Fibroblast of the aortic adventitia (primary cell): ENCODE measurements at places on chromosomes 16 and 17. TPM values are rescaled to one million over a fixed set of nuclear protein-coding genes. Genes with fewer than 3 reads are reported as not detected.

- no peak for DNase-seq
Observed at GRCh38 chr16:85921026-85921425, 22.1 kb downstream of the IRF8 start.

DNA sequence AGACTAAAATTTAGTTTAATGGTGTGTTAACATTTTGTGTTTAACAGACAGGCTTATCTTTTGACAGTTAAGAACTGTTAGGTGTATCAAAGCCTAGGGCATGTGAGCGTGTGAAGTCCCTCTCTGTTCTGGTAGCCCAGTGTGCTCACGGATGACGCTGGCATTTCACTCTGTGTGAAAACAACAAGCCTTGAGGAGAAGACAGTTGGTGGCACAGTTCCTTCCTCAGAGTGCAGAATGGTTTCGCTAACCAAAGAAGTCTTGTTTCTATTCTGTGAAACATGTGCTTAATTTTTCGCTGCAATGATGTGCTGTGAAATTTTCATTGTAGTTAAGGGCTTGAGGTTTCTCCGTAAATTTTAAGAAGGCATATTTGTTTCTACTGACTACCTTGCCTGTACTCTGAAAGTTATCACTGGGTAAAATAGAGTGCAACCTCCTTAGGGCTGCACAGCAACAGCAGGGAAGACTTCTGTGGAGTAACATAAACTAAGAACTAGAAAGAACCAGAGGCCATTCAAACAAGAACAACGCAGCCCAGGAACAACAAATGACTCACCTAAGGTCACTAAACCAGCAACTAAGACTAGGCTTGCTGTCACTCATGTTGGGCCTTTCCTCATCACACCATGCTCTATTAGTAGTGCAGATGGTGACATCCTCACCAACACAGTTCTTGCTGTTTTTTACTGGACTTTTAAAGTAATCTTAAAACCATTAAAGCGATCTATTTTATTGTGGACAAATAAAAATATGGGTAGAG lies 33.4 kb downstream of the BRD7 start:
- no peak for DNase-seq

DNA sequence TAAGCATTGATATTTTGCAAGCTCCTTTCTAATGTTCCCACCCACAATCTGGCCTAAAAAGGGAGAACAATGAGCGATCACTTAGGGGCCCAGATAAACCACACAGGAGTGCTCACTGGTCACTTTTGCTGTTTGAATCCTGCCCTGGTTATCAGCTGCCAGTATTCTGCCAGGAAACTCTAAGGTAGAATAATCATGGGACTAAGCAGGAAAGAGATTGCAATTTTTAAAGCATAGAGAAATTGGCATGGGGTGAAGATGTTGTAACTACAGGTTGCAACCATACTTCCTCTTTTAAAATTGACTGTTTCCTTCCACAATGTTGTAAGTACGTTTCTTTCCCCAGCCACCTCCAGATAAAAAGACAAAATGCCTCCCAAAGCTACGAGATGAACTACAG lies 251.2 kb upstream of the CDH11 start:
- DNase-seq, result peak; percentile 53

- DNase-seq, result no peak
Observed at GRCh38 chr17:27649929-27650328, 18.9 kb downstream of the LGALS9 start.

- no peak for DNase-seq
Observed at GRCh38 chr16:71863995-71864394, 18.2 kb downstream of the ATXN1L start.

DNA sequence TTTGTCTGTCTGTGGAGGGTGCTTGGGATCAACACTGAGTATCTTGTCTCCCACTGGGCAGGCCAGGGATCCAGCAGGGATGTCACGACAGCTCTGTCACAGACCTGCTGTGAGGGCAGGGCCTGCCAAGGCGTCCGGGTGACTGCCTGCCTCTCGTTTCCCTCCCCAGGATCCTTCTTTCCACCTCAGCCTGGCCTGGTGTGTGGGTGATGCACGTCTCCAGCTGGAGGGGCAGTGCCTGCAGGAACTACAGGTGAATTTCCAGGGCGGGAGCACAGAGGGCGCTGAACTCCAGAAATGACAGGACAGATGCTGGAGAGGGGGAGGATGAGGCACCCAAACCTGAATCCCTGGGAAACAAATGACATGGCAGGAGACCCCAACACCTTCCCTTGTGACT lies 6.8 kb upstream of the MMP15 start:
- no peak for DNase-seq

GRCh38 chr17:61503961-61504360 lies 51.7 kb downstream of the TBX4 start:
- DNase-seq, result no peak

DNA sequence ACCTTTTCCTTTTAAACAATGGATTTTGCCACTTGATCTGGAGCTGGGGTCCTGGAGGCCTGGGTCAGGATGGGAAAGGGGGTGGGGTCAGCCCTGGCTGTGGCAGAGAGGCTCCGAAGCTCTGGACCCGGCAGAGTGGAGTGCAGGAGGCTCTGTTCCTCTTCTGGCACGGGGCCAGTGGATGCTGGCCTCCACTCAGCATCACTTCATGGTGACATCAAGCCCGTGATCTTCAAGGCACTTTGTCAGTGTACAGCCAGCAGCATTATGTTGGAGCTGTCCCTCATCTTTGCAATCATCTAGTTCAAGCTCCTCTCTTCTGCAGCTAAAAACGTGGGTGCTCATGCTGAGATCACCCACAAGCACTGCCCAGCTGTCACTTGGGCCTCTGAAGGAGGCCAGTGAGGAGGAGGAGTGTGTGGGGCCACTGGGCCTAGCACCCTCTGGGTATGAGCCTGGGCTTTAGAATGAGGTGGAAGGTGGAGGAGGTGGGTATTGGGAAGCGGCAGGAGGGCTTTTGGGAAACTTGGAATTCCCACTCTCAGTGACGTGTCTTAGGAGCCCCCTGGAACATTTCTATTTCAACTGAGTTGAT lies 45.9 kb upstream of the MGAT5B start:
- DNase-seq, result no peak

DNA sequence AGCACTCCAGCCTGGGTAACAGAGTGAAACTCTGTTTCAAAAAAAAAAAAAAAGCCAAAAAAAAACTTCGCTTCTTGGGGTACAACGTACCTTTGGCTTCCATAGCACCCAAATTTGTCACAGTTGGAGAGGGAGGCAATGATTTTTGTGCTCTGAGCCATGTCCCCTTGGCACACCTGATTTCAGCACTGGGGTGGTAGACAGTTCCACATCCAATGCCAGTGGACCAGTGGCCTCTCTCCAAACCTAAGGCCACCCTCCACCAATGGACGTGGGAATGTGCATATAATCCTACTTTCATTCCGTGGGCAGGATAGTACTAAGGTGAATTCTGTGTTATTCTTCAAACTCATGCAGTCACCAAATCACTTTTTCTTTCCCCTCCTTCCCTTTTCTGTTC lies 47.5 kb downstream of the SALL1 start:
- DNase-seq, result no peak

GRCh38 chr17:16866436-16866835 lies 105.5 kb downstream of the TNFRSF13B start:
- no peak for DNase-seq

DNA sequence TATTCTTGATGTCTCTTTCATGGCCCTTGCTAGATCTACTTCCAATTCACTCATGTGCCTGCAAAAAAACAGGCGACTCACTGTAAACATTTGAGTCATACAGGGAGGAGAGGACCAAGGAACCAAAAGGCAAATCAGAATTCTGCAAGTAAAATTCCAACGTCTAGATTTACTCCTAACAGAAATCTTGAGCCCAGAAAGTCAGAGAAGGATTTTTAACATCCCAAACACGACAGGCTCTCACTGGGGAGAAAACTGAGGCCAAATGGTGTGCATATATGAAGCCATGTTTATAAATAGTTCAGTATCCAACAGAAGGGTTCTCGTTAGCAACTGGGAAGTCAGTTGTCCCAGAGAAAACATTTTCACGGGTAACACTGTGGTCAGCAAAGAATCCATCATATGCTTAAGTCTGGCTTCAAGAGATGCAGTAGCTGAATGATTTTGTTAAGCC lies 40.1 kb downstream of the LITAF start:
- DNase-seq, result peak; percentile 52

GRCh38 chr16:22030087-22030812 lies 22.3 kb downstream of the MOSMO start:
- DNase-seq, result no peak

DNA sequence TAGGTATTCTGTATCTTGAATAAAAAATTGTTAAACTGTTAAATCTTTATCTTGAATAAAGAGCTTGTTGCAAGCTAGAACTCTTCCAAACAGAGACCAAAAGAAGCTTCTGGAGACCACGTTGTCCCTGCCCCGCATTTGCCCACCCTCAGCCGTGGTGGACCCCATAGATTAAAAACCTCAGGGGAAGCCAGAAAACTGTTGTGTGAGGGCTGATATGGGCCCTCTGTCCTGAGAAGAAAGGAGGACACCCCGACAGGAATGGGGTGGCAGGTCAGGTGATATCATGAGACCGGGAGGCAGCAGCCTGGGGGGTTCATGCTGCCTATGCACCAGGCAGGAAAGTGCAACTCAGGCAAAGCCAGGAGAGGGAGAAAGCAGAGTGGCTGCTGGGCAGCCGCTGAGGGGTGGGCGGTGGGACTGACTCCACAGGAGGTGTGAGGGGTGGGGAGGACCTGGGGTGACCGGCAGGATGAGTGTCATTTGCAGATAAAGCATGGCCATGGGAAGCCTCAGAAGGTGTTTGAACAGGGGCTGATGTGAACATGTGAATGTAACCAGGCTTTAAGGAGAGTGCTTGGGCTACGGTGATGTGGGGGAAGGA lies 147.8 kb downstream of the IRF8 start:
- DNase-seq, result no peak

GRCh38 chr17:71948703-71949422 lies 172.0 kb upstream of the SOX9 start:
- DNase-seq, result no peak

GRCh38 chr16:68231384-68232136 lies 4.4 kb downstream of the ESRP2 start:
- no peak for DNase-seq

GRCh38 chr17:8798846-8799569 lies at the start of gene MFSD6L:
MFSD6L (minus strand) TSS chr17:8799365; CDS start chr17:8799120, 245 bp downstream.
- DNase-seq, result no peak

DNA sequence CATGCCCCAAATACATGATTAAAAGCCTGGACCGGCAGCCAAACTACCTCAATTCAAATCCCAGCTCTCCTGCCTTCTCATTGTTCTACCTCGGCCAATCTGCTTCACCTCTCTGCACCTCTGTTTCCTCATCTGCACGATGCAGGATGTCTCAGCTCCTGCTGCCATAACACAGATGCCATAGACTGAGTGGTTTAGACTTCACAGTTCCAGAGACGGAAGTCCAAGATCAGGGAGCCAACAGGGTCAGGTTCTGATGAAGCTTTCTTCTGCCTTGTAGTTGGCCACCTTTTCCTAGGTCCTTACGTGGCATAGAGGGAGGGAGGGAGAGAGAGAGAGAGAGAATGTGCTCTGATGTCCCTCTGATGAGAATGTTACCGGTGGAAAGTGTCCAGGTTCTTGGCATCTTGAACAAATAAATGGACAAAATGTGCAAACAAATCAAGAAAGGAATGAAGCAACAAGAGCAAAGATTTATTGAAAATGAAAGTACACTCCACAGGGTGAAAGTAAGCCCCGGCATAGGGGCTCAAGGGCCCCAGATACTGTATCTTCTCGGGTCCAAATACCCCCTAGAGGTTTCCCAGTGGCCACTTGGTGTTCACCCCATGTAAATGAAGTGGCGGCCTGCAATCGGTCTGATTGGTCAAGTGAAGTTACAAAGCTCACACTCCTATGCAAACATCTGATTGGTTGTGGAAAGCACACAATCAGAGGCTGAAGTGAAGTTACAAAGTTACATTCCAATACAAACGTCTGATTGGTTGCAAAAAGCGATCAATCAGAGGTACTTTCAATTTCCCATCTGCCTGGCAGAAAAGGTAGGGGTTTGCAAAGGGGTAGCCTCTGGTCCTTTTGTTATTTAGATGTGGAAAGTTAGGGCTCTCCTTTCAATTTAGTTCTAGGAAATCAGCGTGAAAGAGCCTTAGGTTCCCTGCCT lies 43.3 kb upstream of the ZCCHC14 start:
- no peak for DNase-seq

Gene SLC4A1
- not detected in 2 replicates for total RNA-seq

Gene PPP1R1B
- total RNA-seq, result 4.1 and 9.0 TPM in 2 replicates

Gene EPX
- total RNA-seq, result not detected in 2 replicates

Gene PIRT
- not detected in 2 replicates for total RNA-seq
